Activated naive CD4-positive, alpha-beta T cell (primary cell): ENCODE measurements at places on chromosomes 6 and 20.

- no peak for DNase-seq
Measured at GRCh38 chr6:147282566-147282959, 78.3 kb downstream of the STXBP5 start.

GRCh38 chr20:32641464-32641863 is 32.3 kb downstream of the C20orf203 start:
- DNase-seq: no peak

GRCh38 chr6:106452628-106453027 is 92.1 kb downstream of the CRYBG1 start:
- no peak for DNase-seq

GRCh38 chr6:109434456-109434855 is 6.0 kb downstream of the PPIL6 start:
- no peak for DNase-seq

- no peak for DNase-seq
Measured at GRCh38 chr20:23125159-23125558, 39.0 kb upstream of the CD93 start.

- DNase-seq: no peak
Measured at GRCh38 chr20:62550087-62550632, 74.4 kb upstream of the GATA5 start.

- DNase-seq: no peak
Measured at GRCh38 chr6:157659536-157660271, 163.3 kb upstream of the SNX9 start.

DNA sequence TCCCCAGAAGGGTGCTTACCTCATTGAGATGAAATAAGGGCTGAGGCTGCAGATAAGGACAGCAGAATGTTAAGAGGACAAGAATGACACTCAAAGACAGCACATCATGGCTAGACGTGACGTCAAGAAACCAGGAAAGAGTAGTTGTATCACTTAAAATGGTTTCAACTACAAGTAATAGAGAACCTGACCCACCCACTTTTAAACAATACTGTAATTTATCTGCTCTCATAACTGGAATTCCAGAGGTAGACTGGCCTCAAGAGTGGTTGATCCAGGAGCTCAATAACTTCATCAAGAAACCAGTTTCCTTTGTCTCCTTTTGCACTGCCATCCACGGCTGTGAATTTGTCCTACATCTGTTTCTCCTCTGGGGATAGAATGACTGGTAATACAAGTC is 187.1 kb downstream of the EYA4 start:
- no peak for DNase-seq

GRCh38 chr6:78909391-78909790 is 42.0 kb downstream of the IRAK1BP1 start:
- DNase-seq: no peak

DNA sequence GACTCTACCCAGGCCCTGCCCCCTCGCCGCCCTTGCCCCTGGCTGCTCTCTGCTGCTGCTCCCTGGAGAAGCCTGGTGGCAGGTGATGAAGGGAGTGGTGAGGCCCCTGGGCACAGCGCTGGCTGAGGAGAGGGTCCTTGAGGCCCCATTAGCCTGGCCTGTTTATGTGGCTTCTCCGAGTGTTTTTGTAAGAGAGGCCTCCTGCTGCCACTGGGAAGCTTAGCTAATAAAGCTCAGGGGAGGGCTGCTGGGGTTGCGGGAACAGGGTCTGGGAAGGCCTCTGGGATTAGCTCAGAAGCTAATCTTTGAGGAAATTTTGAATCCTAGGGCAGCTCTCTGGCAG is 15.5 kb downstream of the EBF4 start:
- DNase-seq: no peak
